CD4-positive, alpha-beta T cell treated with Interleukin-15 for 1 hour (primary cell): ENCODE measurements at places on chromosomes 16 and 17.

GRCh38 chr17:7884581-7885366, 3.8 kb upstream of the CHD3 start:
- DNase-seq, result peak; percentile 39

DNA sequence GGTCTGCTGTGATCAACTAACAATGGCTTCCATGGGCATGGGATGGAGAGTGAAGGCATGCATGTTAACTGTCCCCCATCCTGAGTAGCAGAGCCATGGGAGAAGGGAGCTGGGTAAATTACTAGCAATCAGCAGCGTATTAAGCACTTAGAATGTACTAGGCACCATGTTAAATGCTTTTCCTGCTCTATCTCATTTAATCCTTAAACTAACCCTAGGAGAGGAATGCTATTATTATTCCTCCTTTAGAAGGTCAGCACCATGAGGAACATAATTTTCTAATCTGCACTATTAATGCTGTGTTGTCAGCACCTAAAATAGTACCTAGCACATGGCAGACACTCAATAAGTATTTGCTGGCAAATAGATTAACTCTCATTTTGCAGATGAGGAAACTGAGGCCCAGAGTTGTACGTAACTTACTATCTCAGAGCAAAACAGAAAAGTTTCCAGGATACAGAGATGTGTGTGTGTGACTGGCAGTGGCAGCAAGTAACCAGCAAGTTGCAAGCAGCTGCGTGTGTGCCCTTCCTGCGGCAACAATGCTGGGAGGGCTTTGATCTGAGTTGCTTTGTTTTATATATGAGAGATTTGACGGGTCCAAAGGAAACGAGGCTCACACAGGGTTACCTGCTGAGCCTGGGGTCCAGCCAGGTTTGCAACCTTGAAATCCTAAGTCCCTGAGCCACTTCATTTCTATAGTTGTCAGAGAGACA, 6.5 kb upstream of the KLHL36 start:
- no peak for DNase-seq

DNA sequence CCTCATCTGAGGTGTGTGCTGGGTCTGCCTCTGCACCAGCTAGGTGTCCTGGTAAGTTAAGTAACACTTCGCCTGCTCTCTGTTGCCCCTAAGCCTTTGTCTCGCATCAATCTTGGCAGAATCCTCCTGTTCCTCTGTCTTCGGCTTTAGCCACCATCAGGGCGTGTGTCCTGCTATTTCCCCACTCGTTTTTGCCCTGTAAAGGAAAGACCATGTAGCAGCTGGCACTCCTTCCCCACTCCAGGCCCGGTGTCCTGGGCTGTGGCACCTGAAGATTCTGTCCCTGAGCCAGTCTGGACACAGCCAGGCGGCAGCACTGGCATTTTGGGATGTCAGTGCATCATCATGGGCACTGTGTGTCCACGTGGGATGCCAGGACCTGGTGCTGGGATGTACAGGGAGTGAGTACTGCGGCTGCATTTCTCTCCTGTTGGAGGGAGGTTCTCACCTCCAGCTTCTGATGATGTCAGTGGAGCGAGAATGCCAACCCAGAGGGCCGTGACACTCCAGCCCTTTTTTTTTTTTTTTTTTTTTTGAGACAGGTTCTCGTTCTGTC, 26.2 kb upstream of the FOXK2 start:
- no peak for DNase-seq

DNA sequence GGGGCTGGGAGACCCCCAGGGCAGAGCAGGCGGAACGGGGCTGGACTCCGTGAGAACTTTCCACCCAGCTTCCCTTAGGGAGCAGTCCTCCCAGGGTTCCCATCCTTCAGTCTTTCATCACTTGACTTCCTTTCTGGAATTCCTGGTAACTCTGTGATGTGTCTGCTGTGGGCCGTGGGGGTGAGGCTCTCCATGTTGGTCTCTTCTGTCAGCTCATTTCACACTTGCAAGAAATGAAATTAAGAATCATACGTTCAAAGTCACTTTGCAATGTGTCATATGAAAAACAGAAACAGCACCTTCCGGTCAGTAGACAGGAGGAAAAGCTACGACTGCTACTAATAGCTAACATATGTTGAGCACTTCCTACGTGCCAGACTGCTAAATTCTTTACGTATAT, 5.4 kb upstream of the BBS2 start:
- DNase-seq, result no peak

DNA sequence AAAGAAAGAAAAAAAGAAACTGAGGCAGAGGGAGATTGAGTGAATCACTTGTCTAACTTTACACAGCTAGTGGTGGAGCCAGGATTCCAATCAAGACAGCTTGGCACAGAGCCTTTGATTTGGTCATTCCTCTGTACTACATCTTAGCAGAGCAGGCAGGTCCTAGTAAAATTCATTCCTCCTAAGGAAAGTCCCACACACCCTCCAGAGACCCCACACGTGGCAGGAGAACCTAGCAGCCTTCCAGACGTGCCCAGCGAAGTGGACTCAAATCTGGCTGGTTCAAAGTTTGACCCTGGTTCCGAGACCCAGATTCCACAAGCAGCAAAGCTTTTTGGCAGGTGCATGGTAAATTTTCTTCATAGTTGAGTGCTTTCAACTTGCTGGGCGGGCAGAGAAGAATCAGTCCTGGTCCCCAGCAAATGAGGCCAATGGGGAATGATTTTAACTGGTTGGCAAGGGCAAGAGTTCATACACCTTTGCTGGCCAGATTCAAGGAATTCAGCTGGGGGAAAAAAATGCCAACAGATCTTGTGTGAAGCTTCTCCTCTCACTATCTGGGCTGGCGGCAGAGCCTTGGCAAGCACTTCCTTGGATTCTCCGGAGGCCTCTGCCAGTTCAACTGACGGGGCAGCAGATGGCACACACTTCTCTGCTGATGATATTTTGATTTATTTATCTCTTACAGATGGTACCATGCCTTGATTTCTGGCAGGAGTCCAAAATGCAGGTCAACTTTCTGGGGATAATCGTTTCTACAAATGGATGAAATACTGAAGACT, 82.4 kb downstream of the GSG1L start:
- DNase-seq, result no peak

GRCh38 chr17:69445132-69445531, 30.6 kb downstream of the MAP2K6 start:
- no peak for DNase-seq

DNA sequence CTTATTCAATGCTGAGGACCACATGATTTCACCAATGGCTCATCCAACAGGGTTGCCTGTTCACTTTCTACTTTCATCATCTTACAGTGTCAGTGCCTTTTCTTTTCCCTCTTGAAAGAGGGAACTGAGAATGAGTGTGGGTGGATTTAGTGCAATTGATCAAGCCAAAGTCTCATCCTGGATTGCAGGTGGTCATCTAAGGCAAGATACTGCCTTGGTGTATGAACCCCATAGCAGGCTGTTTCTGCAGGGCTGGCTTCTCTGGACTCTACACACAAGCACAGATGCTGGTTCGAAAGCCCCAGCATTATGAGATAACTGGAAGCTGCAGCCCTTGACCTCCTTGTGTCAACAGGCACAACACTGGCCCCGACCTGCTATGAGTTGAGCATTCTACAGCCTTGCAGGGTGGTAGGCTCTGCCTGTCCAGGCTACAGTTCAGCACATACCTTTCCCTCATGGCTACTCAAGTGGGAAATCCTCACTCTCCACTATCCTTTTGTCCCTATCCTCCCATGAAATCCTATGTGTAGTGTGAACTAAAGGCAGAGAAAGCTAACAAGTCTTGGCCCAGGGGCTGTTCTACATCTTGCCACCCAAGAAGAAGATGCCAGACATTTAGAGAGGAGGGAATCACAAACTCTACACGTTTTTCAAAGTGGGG, 358.7 kb downstream of the SLC39A11 start:
- no peak for DNase-seq

DNA sequence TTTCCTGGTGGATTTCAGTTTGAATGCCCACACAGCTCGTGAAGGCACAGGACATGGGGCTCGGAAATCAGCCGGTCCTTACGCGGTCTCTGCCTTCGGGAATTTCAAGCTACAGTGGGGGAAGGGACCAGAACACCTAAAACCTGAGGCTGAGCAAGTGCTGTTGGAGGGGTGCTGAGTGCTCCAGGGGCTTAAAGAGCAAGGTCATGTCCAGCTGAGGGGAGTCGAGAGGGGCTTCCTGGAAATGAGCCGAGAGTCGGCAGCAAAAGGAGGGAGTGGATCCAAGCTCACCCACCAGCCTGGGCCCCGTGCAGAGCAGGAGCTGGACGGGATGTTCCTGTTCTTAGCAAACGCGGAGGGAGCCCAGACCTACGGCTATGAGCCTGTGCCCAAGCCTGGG, 73.2 kb upstream of the RPL38 start:
- DNase-seq, result no peak

- no peak for DNase-seq
Observed at GRCh38 chr16:19842426-19843157, 42.1 kb downstream of the GPRC5B start.

DNA sequence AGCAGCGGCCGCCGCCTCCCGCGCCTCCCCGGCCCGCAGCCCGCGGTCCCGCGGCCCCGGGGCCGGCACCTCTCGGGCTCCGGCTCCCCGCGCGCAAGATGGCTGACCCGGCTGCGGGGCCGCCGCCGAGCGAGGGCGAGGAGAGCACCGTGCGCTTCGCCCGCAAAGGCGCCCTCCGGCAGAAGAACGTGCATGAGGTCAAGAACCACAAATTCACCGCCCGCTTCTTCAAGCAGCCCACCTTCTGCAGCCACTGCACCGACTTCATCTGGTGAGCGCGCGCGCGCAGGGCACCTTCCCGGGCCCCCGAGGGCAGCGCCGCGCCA, 258 bp downstream of the PRKCB start:
- DNase-seq, result no peak

GRCh38 chr17:68792042-68792685, 163.0 kb downstream of the ABCA8 start:
- no peak for DNase-seq
